Myocyte (in vitro differentiated cells): ENCODE measurements at places on chromosomes 7 and 10. TPM values are rescaled to one million over a fixed set of nuclear protein-coding genes. Genes with fewer than 3 reads are reported as not detected.
A peak's percentile ranks its signal among the peaks of the same experiment; 100 is the strongest.

GRCh38 chr7:128437426-128438332 is 18.0 kb upstream of the HILPDA start:
- no peak for DNase-seq

GRCh38 chr10:16459423-16459939 is 22.7 kb downstream of the PTER start:
- no peak for DNase-seq

Gene TMEM273
- 0.32 TPM in 1 of 2 replicates, not detected in the other for total RNA-seq

Gene DOCK1
- 35.1 and 37.6 TPM in 2 replicates for total RNA-seq

Gene HOXA2
- 0.42 and 0.56 TPM in 2 replicates for total RNA-seq

Gene PARP12
- total RNA-seq = 15.8 and 17.4 TPM in 2 replicates

DNA sequence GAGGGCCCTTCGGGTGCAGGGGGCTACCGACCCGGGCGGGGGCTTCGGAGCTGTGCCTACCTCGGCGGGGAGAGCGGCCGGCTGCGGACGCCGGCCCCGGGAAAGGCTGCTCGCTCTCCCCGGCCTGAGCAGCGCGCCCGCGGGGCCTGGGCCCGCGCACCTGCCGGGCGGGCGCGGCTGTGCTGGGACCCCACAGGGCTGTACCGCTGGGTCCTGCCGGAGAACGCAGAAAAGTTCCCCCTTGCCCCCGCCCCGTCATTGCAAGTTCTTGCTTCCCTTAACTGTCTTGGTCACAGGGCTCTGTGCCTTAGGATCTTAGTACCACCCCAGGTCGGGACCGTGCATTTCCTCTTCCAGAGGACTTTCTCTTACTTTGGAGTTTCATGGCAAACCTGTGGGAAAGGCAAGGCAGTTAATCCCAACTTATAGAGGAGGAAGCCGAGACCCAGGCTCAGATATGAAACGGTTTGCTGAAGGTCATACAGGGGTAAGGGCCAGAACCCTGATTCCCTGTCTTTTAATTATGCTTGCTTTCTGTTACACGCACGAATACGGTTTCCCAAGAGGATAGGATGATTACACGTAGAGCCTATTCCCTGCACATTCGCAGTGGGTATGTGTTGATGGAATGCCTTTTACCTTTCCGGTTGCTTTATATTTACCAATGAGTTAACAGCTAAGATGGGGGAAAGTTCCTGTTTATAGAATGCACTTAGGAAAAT is 652 bp downstream of the PCGF5 start:
- peak; percentile 24 for DNase-seq

GRCh38 chr10:121428867-121429266 is 169.4 kb downstream of the FGFR2 start:
- DNase-seq = no peak

DNA sequence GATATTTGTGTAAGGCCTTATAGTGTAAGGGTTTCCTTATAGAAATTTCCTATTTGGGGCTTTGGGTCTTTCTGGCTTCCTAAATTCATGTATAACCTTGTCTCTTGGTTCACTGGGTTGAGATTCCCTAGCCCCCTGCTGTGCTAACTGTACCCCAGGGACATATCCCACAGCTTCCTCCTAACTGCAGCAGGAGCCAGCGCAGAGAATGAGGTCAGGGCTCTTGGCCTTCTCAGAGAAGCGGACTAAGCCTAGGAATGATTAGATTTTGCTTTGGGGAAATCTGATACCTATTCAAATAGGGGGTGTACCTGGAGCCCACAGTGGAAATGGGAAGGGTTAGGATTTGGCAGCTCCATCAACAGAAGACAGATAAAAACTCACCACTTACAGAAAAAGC is 138.1 kb upstream of the EFCAB10 start:
- DNase-seq = no peak

GRCh38 chr10:99740933-99741559 is 9.0 kb downstream of the CUTC start:
- no peak for DNase-seq

Gene CSGALNACT2
- 21.2 and 27.6 TPM in 2 replicates for total RNA-seq

GRCh38 chr7:140402178-140402835 is 1.6 kb upstream of the RAB19 start:
- no peak for DNase-seq

Gene BUD31
- 87.1 and 92.2 TPM in 2 replicates for total RNA-seq

- no peak for DNase-seq
Observed at GRCh38 chr7:80807166-80807900, 111.5 kb downstream of the SEMA3C start.

DNA sequence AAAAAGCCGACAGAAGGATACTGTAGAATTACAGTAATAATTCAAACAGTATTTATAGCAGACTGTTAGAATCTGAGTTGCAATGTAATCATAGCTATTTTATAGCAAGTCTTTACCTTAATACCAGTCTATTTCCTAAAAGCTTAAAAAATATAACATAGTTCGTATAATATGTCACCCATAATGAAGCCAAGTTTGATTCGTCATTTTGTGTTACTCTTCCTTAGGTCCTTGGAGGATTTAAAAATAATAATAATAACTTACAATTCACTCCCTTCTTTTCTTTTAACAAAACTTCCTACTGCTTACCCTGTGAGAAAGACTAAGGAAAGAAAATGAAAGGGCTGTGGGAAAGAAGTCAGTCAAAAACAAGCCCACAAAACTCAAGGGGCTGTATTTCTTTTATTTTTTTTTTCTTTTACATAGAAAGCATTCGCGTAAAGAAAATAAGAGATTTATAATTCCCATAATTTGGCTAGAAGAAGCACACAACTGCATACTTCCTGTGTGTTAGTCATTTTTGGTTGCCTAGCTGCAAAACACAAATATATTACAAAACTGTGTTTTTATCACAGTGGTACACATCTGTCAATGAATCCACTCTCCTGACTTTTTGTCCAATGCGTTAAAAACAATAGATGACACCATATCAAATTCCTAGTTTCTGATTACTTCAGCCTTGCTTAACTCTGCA is 187.2 kb upstream of the CELF2 start:
- DNase-seq = peak; percentile 74

DNA sequence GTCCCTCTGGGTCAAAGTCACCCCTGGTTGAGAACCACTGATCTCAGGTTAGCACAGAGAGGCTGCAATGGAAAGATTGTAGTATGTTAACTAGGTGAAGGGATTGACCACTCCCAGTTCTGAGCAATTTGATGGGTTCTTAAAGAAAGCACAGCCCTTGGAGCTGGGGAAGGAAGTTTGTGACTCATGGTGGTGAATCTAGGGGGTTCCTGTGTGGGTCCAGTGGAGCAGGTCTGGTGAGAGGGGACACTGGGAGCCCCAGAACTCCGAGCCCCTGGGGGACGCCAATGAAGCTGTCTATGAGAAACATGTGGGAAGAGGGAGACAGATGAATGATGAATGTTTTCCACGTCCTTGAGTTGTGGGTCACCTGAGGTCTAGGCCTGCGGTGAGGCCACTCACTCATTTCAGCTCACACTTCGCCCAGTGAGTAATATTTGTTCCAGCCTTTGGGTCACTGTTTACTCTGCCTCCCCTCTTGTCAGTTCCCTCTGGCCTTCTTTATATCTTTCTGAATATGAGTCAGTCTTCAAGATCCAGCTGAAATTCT is 341.9 kb downstream of the LRMDA start:
- DNase-seq = no peak

- DNase-seq = no peak
Observed at GRCh38 chr7:7681936-7682329, 36.5 kb downstream of the RPA3 start.

Gene GAD2
- not detected in 2 replicates for total RNA-seq

Gene KLF14
- total RNA-seq = not detected in 2 replicates

DNA sequence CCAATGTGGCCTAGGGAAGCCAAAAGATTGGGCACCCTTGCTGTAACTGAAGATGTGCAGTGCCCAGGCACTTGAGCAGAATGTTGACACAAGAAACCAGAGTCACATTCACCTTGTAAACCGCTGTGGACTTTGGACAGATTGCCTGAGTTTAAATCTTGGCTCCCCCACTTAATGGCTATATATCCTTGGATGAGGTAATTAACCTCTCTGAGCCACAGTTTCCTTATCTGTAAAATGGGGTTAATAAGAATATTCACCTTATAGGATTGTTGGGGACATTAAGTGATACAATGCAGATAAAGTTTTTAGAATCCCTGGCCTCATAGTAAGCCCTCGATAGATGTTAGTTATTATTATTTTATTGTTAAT is 331.0 kb downstream of the LRMDA start:
- no peak for DNase-seq

DNA sequence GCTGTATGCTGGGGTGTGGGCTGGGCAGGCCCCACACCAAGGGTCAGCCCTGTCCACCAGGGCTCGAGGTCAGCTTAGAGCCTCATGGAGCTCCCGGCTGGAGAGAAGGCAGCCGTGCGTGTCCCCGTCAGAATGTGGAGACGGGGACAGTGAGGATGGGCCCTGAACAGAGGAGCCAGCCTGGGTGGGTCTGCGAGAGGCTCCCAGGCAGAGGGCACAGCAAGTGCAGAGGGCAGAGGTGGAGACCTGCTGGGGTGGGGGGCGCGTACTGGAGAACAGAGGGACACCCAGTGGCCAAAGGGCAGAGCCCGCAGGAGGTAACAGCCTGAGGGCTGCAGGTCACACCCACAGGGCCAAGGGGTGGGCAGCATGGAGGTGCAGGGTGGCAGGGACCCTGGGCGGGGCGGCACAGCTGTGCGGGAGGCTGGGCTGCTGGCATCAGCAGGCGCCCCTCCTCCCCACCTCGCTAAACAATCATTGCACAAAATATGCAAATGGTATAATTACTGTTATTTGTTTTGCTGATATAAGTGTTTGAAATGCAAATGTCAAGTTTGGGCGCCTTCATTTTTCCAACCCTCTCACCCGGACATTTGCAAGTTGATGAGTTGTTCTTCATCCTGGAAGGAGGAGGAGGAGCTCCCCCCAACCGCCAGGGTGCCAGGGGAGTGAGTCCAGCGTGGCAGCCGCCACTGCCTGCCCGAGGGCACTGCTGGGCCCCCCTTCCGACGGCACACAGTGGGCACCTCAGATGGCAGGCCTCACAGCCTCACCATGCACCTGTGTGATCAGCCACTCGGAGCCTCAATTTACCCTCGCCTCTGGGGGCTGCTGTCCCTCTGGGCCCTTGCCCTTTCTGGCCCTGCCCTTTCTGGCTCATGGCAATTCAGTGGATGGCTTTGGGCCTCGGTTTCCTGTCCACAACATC is 35.0 kb downstream of the ELFN1 start:
- DNase-seq = no peak

GRCh38 chr7:141872931-141873330 is 31.6 kb upstream of the PRSS37 start:
- DNase-seq = no peak

Gene MORN4
- 4.9 and 5.9 TPM in 2 replicates for total RNA-seq

DNA sequence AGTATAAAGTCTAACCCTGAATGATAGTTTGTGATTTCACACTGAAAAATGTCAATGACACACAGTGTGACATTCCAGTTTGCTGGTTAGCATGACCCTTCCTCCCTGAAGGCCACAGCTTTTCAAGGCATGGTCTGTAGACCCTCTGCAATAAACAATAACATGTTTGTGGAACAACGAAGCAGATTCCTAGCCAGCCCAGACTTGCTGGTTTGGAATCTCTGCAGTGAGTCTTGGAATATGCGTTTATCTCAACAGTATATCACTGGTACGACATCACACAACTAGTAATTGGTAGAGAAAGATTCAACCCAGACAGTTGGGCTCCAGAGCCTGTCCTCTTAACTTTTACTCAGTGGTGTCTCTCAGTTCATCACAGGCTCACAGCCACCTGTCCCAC is 23.7 kb upstream of the DUSP5 start:
- no peak for DNase-seq

Gene GIMAP1
- total RNA-seq = not detected in 2 replicates

Gene SFXN2
- 0.57 and 1.3 TPM in 2 replicates for total RNA-seq

GRCh38 chr10:5697342-5697741 is 12.7 kb downstream of the TASOR2 start:
- DNase-seq = no peak

Gene ITGB8
- total RNA-seq = 19.7 and 23.6 TPM in 2 replicates

Gene LRRD1
- 0.26 and 0.29 TPM in 2 replicates for total RNA-seq

Gene LIPK
- total RNA-seq = not detected in 2 replicates

Gene FAM25G
- not detected in 2 replicates for total RNA-seq

GRCh38 chr7:131932271-131932670 is 375.8 kb upstream of the PODXL start:
- no peak for DNase-seq

- DNase-seq = peak; percentile 59
Observed at GRCh38 chr10:68082872-68083271, 7.8 kb upstream of the HERC4 start.

GRCh38 chr10:113169853-113170460 is 219.9 kb downstream of the TCF7L2 start:
- DNase-seq = no peak

Gene HOXA13
- total RNA-seq = 0.13 and 0.26 TPM in 2 replicates

- no peak for DNase-seq
Observed at GRCh38 chr7:137298464-137298794, 45.1 kb downstream of the PTN start.

DNA sequence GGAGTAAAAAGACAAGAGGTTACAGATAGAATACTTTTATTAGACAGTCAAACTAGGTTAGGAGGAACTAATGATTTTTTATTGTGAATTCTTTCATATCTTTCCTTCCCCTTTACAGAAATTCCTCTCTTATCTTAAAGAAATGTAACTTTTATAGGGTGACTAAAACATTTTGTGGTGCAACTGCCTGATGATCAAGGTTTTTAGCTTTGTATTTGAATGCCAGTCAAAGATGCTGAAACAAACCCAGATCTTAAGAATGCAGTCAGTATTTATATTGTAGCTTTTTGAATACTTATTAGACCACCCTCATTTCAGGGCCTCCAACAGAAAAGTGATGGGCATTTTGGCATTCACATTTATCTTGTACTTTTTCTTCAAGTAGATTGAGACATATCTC is 27.4 kb downstream of the TAX1BP1 start:
- DNase-seq = no peak

DNA sequence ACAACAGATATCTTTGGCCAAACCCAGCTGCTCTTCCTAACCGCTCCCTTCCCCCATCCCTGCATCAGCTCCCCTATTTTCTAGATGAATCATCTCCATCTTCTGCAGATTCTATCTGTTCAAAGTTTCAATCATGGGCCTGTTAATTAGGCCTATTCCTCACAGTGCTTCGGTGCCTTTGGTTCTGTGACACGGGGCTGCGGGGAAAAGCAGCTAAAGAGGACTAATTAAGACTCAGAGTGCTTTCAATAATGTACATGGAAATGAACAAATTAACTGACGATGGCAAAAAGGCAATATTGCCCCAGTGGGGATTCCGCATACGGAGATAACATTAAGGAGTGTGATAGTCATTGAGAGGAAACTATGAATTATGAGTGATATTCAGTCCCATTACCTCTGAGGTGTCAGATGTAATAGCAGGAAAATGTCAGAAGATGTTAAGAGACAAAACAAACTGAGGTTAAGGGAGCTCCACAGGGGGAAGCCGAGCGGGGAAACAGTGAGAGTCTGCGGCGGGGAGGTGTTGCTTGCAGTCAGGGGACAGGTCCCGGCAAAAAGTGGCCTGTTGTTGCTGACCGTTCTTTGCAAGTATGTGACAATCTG is 716.9 kb downstream of the TYW1 start:
- DNase-seq = no peak

GRCh38 chr7:49885593-49886285 is 112.3 kb downstream of the VWC2 start:
- peak; percentile 5 for DNase-seq

GRCh38 chr7:159060440-159060839 is 84.2 kb downstream of the VIPR2 start:
- no peak for DNase-seq

GRCh38 chr10:1217237-1217587 is 161.0 kb downstream of the WDR37 start:
- no peak for DNase-seq
